Activated CD8-positive, alpha-beta memory T cell treated with anti-CD3 and anti-CD28 coated beads for 48 hours (primary cell): ENCODE measurements at places on chromosomes 11 and 22.

GRCh38 chr22:45205276-45205925 is 35.3 kb downstream of the KIAA0930 start:
- no peak for DNase-seq

- no peak for DNase-seq
Observed at GRCh38 chr11:32902089-32902665, 9.6 kb downstream of the QSER1 start.

DNA sequence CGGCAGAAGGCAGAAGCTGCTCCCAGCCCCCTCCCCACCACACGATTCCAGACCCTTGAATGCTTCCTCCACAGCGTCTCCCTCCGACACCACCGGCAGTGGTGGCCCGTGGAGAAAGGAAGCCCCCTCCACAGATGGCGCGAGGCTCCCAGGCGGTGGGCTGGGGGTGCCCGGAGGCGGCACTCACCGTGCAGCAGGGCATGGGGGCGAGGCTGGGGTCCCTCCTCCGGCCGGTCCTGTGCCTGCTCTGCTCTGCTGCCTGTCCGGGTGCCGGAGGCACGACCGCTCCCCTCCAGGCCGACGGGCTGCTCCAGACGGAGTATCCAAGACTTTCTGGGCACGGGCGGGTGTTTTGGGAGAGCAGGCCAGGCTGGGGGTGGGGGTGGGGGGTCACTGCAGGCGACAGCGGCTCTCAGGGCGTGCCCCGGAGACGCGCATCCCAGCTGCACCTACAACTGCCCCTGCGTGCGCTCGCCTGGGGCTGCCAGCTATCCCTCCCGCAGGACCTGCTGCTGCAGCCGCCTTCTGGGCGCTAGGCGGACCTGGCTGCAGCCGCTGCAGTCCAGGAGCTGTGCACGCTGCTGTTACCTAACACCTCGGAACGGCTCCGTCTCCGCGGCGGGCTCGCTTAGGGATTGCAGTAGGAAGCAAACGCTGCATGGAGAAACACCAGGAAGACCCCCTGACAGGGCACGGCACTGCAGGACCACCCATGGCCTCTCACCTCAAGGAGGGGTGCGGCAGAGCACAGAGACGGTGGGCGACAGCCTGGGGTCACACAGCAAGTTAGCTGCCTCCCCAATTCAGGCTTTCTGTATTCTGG is 15.2 kb downstream of the MRGPRG start:
- DNase-seq = no peak

DNA sequence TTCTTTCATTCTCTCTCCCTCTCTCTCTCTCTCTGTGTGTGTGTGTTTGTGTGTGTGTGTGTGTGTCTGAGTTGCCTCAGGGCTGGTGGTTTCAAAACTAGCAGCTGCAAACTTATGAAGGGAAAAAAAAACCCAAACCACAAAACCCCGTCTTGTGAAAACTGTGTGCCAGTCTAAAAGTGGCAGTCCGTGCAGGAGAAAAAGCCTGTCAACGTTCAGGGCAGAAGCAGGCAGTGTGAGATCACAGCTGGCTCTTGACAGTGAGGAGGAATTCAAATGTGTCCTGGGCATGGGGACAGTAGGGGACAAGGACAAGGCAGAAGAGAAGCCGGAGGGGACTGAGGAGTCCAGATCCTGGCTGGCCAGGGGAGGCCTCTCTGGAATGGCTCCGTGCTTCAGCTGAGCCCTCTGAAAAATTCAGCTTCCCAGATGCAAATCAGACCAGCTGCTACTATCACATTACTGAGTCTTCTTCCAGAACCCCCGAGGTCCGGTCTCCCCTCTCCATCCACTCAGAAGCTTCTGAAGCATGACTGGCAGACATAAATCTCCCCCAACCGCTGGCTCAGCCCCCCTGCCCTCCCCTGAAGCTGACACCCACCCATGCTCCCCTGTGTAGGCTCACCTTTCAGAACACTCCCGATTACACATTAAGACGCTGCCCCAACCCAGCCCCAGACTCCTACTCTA is 31.9 kb downstream of the FLI1 start:
- DNase-seq = no peak

GRCh38 chr11:12239396-12239795 is 129.0 kb downstream of the MICAL2 start:
- no peak for DNase-seq

DNA sequence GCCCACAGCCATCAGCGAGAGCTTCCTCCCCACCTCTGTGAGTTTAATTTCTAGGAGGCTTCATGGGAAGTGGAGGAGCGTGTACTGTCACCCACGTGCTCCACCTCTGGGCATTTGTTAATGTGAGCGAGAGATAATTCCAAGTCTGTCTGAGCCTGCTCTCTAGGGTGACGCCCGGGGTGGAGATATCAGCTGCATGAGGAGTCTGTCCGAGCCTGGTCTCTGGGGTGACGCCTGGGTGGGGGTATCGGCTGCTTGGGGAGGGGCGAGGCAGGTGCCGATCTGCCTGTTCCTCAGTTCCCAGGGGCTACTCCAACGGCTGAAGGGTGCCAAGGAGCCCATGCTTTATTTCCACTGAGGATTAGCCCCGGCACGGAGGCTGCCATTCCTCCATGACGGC is 735.0 kb downstream of the BRD1 start:
- no peak for DNase-seq

- no peak for DNase-seq
Observed at GRCh38 chr11:62796281-62796680, 4.5 kb upstream of the TMEM223 start.

DNA sequence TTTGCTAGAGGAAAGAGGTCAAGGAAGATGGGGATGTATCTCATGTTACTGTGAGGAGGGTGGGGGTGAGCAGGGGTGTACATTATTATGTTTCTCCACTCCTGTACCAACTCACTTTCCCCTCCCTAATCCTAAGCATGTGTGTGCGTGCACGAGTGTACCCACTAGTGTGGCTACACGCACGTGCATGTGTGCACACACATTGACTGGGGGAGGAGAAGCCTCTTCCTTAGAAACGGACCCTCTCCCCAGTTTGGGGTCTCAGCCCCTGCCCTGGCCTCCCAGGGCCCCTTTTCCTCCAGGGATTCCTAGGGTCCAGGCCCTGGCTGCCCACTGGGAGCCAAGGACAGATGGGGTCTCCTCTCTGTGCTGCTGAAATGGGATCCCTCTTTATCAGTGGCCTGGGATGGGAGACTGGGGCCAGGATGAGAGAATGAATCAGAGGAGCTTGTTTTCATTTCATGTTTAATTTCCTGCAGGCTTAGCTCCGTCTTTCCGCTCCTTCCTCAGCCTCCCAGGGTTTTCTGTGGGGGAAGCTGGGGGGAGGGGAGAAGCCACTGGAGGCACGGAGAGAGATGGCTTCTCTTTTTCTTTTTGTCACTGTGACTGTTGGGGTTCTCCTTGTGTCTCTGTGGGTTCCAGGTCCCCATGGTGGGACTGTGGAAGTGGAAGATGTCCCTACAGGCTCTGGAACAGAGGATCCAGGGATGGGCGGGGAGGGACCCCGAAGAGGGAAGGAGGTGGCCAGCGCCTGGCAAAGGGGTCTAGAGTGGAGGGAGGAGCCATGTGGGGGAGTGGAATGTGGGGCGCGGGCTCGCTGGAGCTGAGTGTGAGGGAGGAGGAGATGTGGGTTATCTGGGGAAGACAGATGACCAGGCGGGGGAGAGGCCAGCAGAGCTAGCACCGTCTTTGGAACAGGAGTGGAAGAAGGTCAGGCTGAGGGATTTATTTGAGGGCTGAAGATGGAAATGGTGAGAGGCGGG is 40.3 kb downstream of the ALX4 start:
- DNase-seq = no peak

- no peak for DNase-seq
Observed at GRCh38 chr11:71131861-71132260, 120.5 kb downstream of the SHANK2 start.

DNA sequence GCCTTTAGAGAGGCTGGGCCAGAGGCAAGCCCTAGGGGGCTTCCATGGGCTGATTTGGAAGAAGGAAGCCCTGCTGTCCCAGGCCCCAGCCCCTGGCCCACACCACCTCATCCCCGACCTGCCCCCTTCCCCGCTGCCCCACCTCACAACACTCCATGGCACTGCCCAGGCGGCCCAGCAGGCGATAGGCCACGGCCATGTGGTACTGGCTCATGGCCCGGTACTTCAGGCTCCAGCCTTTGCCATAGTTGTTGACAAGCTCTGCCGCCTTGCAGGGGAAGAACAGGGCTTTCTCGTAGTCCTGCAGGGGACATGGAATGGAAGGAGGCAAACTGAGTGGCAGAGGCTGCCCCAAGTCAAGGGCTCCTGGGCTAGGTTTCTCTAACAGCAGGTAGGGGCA is 6.4 kb downstream of the RAPSN start:
- no peak for DNase-seq

DNA sequence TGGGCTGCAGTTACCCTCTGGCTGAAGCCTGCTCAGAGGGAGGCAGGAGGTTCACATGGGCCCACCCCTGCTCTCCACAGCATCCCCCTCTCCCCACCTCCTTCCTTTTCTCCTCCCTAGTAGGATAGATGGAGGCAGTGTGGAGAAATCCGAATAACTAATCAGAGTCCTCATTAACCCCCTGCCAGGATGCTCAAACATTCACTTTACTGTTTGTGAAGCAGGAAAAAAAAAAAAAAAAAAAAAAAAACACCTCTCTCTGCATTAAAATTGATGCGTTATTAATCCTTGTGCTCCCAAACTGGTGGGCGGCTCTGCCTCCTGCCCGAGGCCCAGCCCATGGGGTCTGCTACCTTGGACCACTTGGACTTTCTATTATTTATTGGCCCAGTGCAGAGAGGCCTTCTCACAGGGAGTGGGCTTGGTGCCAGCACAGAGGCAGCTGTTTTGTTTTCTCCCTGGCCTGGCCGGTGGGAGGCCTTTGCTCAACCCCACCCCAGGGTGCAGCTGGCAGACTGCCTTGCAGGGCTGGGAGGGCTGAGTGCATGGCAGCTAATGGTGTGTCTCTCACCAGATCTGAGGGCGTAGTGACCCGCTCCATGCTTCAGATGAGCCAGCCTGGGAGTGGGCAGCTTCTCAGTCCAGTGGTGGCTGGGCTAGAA is 150.7 kb downstream of the PKNOX2 start:
- no peak for DNase-seq

- no peak for DNase-seq
Observed at GRCh38 chr11:2554338-2555207, 109.8 kb downstream of the KCNQ1 start.

GRCh38 chr11:40387240-40387980 is 1072.0 kb downstream of the LRRC4C start:
- no peak for DNase-seq

DNA sequence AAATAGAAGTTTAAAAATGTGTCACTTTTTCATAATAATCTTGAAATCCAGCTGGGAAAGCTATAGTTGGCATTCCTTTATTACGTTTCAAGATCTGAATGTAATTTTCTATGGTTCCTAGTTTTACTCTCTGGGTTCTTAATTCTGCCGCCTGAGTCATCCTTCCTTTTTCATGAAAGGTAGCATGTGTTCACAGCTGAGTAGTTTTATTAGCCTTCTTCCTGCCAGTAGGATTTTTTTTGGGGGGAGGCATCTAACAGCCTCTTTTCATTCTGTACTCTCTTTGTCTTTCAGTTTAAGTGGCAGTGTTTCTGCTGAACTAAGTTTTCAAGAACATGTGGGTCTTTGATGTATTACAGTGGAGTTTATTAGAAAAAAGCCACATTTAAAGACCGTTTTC is 36.5 kb downstream of the OR2AG2 start:
- no peak for DNase-seq

GRCh38 chr11:17403980-17404759 is 15.7 kb upstream of the KCNJ11 start:
- DNase-seq = no peak

DNA sequence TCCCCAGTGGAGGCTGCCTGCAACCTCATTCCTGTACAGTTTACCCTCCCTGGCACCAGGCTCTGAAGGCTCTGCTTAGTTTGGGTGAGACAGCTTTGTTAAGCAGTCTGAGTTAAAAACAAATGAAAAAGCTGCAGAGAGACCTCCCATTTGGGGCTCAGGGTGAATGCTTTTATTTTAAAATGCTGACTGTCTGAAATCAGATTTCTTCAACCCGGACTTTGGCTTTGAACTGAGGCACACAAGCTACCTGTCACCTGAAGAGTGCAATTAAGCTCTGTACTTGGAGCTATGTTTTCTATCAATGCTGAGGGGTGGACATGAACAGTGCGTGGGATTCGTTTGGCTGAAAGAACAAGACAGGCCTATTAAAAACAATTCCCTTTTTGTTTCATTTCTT is 217.5 kb upstream of the SORL1-AS1 start:
- DNase-seq = no peak

DNA sequence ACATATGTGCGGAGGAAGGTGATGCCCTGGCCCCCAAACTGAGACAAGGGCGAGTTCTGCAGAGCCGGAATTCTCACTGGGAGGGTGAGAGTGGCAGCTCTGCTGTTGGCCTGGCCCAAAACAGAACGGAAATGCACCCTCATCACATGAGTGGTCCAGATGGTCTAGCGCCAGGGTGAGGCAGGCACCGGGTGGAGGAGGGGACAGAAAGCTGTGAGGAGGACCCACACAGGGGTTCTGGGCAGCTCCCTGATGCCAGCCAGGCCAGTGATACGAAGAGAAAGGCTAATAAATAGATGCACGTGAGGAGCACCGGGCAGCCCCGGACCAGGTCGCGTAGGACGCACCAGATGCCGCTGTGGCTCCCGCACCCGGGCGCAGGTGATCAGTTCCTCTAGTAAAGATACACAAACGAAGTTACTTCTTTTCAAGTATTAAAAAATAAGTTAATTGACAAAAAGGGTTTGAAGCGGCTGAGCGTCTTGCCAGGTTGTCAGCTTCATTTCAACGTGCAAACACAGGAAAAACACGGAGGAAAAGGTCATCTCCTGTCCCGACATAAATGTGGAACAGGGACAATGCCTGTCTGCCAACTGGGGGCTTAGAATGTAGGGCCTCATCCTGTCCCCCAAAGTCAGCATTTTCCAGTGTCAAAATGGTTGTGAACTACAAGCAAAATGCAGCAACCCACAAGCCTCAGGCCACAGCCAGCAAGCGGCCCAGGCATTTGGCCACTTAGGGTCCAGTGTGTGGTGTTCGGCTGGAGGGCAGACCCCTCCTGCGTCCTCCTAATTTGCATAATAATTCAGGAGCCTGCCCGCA is 15.3 kb upstream of the BID start:
- DNase-seq = no peak

DNA sequence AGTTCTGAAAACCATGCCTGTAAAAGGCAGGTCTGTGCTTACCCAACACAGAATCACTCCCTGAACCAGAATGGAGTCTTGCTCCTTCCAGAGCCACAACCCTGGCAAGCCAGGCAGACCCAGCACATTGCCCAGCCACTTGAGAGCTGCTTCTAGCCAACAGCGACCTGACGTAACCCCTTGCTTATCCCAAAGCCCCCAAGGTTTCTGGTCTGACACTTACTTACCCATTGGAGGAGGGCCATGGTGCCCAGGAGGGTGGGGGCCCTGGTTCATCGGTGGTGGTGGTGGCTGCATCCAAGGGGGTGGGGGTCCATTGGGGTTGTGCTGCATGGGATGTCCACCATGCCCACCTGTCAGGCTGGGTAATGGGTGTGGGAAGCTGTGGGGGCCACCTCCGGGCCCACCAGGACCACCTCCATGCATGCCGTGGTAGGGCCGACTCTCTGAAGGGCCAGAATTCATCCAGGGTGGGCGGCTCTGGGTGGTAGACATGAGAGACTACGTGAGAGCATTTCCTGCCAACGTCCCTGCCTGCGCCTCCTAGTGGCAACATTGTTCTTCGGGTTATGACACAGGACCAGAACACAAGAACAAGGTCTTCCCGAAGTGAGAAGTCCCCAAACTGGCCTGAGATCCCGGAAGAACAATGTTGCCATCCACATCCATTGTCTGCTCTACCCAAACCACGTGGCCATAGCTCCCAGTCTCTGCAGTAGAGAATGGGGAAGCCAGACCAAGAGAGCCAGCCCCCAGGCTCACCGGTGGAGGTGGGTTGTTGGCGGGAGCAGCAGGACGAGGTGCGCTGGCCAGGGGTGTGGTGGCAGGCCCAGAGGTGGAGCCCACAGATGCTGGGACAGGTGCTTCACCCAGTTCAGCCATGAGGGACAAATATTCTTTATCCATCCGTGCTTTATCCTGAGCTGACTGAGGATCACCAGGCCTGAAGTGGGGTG is 7.8 kb upstream of the PYGM start:
- DNase-seq = peak; percentile 83
